ENCODE measurements at places on chromosomes 1 and 21.

DNA sequence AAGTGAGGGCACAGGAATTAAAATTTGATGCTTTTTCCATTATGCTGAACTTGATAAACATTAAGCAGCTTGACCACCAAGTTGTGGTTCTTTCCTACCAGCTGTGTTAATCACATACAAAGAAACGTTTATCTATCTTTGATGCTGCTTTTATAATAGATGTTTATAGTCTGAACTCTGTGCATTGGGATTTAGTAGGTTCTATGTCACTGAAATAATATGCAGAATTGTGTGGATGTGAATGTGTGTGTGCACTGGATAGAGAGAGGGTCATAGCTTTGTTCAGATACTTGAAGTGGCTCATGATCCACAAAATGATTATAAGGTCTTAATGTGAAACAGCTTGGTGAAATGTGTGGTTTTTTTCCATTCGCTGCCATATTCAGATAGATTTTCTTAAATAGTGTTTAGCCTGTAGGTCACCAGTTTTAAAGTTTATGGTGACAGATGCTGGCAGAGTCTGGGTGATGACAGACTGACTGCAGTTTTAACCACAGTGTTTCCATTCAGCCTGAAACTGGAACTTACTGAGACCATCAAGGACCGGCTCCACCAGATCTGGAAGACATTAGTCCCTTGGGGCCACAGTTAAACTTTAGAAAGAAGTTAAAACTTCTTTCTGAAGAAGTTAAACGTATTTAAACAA is 10.2 kb downstream of the DDI2 start:
- DNase-seq: no peak

DNA sequence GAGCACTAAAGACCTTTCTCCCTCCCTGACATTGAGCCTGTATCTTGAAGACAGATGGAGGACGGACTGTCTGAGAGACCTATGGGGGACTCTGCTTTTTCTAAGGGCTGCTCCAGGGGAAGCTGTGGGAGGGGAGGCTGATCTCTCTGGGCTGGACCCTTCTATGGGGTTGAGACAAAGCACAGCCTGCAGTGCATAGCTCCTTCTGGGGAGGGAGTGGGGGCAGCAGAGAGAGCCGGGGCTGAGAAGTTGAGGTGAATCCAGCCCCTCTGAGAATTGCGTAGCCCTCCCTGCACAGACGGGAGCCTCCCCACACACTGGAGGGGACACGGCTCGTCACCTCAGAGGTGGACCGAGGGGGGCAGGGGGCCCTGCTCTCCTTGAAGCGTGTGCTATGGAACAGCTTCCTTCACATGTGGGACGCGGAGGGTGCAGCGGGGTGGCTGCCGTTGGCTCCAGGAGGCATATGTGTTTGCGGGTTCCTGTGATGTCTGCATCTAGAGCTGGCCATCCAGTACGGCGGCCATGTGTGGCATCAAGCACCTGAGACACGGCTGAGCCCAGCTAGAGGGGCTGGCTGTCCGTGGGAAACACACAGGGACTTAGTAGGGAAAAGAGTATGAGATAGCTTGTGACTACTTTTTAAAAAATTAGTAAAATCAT is 299.1 kb downstream of the CAMTA1 start:
- no peak for DNase-seq

DNA sequence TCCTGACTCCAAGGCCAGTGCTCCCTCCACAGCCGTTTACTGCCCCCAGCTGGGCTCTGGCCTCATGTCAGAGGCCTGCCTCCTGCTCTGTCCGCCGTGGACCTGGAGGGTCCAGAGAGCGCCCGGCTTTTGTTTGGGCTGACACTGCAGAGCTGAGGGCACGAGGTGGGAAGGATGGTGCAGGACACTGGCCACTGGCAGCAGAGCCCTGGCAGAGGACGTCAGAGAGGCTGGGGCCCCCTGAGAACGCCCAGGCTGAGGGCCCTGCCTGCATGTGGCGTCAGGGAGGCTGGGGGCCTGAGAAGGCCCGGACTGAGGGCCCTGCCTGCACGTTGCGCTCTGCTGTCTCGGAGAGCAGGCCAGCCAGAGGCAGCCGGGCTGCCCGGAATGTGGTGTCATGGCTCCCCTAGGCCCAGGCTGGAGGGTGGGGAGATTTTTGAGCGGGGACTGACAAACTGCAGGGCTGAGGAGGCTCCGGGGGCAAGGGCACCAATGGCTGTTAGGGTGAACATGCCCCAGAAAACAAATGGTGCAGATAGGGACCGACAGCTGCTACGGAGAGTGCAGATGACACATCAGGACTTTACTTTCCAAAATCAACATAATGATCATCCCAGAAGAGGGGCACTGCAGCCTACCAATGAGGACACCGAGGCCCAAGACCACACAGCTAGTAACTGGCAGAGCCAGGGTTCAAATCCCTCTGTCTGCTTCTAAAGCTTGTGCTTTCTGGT is 31.7 kb downstream of the SLC66A1 start:
- DNase-seq: no peak

DNA sequence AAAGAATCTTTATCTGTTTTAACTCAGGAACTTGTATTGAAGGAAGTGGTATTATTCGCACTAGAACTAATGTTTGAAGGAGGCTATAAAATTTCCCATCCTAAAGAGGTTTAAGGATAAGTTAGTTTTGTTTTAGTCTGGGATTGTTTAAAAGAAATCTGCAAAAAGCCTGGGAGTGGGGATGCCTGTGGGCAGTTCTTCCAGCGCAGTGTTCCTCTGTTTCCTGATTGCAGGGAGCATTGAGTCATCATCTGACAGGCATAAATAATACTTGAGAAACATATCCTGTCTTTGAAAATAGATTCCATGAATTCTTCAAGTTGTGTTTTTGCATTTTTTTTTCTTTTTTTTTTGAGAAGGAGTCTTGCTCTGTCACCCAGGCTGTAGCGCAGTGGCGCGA is 350.8 kb upstream of the PTBP2 start:
- DNase-seq: no peak

- no peak for DNase-seq
These were observed 1338.5 kb downstream of the AMY1C start for GRCh38 chr1:105088166-105088565.

GRCh38 chr1:184805667-184806295 is 51.1 kb upstream of the EDEM3 start:
- peak; percentile 85 for DNase-seq

GRCh38 chr1:44405031-44405797 is at the start of gene RNF220:
Gene RNF220 (plus strand): TSS chr1:44405255.
- peak; percentile 56 for DNase-seq

- DNase-seq: no peak
These were observed 430.4 kb downstream of the DSCAM start for GRCh38 chr21:40416572-40416971.

DNA sequence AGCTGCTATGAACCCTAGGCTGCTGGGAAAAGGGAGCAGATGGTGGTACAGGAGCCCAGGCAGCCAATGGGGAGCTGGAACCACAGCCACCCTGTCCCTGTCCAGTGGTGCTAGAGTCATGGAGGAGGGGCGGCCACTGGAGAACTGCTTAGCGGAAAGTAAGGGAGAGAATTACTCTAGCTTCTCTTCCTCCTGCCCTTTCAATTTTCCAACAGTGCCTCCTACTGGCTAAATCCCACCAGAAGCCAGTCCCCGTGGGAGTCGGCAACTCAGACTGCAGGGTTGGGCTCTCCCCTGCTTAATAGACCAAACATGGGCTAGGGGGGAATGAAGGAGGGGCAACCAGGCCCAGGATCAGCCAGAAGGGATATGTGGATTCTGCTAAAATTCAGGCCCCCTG is 154.5 kb downstream of the ACTL8 start:
- DNase-seq: no peak

GRCh38 chr1:155005076-155006011 is 2.7 kb downstream of the ZBTB7B start:
- DNase-seq: peak; percentile 57

DNA sequence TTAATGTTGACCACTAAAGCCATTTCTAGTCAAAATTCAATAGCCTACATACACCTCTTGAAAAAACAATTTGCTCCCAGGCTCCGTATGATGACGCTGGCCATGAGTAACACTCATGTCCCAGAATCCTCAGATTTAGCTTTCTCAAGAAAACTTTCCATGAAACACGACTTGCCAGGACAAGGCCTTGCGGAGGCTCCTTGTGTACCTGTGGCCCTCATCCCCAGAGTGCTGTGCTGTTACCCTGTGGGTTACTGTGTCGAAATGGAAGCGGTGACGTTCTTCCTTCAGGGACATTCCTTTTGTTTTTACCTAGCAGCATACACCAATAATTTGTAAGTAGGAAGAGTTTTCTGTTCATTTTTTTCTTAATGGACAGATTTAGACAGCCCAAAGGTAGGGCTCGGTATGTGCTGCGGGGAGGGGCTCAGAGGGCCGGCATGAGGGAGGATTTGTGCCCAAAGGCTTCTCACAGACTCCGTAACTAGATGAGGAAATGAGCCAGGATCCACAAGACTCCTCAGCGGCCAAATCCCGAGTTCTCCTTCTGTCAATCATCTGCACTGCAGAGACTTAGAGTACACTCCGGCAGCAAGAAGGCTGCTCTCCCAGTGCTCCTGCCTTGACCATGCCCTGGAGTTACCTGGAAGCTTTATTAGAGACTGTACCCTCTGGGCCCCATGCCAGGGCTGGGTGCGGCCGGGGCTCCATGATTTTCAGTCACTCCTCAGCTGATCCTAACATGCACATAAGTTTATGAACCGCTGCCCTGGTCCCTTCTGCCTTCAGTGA is 17.8 kb downstream of the GNG12 start:
- no peak for DNase-seq

DNA sequence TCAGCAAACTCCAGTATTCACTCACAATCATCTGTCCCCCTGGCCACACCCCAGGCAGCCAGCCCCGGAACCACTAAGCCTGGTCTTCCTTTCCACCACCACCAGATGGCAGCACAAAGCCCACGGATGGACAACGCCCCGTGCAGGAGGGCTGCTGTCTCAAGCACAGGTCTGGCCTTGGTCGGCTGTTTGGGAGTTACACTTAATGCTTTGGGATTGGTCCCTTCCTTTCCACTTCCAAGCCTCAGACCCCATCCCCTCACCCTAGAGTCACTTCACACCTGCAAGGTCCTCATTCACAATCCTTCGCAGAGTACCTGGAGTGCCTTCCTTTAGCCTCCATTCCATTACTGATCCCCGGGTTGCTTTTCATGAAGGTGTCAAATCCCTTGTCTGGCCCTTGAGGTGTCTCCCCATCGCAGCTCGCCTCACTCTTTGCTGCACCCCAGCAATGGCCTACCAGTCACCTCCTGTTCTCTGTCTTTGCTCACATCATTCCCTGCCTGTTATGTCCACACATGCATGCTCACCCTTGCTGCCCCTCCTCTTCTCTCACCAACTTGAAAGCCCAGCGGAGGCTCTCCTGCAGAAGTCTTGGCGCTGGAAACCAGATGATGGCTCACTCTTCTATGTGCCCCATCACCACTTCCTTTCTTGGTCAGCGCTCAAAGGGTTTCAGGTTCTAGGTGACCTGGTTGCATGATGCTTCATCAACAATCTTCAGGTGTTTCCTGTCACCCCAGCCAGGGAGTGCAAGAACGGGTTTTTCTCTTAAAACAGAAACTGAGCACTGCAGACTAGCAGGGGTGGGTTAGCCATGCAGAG is 24.9 kb upstream of the KCNA2 start:
- peak; percentile 89 for DNase-seq

Measured in CD4-positive, alpha-beta T cell treated with Interleukin-12 subunit alpha and Interleukin-12 subunit beta, for 1 hour (primary cell).